GM03348 (cell line): ENCODE measurements at places on chromosomes 1 and 21.

DNA sequence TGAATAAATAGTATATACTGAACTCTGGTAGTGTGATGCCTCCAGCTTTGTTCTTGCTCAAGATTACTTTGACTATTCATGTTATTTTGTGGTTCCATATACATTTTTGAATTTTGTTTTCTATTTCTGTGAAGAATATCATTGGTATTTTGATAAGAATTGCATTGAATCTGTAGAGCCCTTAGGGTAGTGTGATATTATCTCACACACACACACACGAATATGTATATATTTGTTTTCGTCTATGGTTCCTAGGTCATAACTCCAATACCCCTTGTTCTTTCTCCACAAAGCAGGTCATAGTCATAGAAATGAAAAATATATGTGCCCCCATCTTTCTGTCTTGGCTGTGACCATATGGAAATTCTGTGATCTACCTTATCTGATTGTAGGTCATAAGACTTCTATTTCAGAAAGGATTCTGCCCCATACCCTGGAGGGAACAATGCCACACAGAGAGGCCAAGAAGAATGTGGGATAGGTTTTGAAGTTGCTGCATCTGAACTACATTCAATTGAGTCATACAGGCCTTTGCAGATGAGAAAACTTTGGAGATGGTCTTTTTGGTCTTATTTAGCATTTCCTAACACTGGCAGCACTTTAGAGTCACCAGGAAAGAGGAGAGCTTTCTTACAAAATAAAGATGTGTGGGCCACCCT lies 32.0 kb upstream of the GBP5 start:
- no peak for DNase-seq

GRCh38 chr1:28666806-28667205 lies 1.8 kb upstream of the GMEB1 start:
- no peak for DNase-seq

GRCh38 chr1:219323426-219323825 lies 149.7 kb downstream of the LYPLAL1 start:
- DNase-seq, result no peak

DNA sequence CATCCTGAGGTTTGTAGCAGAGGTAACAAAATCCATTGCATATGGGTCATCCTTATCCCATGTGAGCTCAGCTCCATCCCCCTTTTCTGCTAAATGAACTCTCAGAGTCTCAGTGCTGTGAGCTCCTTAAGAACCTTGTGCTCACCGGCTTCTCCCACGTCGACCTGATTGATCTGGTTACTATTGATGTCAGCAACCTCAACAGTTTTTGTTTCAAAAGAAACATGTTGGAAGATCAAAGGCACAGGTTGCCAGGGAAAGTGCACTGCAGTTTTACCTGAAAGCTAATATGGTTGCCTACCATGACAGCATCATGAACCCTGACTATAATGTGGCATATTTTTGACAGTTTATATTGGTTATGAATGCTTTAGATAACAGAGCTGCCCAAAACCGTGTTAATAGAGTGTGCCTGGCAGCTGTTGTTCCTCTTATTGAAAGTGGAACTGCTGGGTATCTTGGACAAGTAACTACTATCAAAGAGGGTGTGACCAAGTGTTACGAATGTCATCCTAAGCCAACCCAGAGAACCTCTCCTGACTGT lies 131.4 kb downstream of the HS2ST1 start:
- no peak for DNase-seq

DNA sequence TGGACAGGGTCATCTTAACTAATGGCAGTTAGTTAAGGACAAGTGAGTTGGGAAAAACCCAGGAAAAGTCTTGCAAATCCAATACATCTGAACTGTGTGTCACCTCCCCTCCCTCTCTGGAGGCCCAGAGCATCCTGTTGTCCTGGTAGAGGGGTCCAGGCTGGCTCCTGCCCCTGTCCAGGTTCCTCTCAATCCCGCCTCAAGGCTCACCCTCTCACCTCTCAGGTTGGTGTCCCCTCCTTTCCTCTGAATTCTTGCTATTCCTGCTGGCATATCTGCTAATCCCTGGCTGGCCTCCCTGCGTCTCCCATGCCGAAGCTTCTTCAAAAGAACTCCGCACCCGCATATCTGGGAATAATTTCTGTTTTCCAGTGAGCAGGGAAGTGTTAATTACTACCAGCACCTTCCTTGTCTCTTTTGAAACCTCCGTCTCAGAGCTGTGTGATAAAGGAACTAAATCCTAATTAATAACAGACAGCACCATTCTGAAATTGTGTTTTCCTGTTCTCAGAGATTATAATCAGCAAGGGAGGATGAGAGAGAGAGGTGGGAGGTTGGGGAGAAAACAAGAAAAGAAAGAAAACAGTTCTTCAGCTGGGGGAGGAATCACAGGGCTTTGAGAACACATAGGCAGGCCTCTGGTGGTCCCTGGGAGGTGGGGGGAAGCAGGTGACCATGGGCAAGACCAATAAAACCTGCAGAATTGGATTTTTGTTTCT lies 568.0 kb downstream of the PTPRU start:
- no peak for DNase-seq
